NCI-H69 (cell line): ENCODE measurements at places on chromosomes 4 and X.
A peak's percentile ranks its signal among the peaks of the same experiment; 100 is the strongest.

DNA sequence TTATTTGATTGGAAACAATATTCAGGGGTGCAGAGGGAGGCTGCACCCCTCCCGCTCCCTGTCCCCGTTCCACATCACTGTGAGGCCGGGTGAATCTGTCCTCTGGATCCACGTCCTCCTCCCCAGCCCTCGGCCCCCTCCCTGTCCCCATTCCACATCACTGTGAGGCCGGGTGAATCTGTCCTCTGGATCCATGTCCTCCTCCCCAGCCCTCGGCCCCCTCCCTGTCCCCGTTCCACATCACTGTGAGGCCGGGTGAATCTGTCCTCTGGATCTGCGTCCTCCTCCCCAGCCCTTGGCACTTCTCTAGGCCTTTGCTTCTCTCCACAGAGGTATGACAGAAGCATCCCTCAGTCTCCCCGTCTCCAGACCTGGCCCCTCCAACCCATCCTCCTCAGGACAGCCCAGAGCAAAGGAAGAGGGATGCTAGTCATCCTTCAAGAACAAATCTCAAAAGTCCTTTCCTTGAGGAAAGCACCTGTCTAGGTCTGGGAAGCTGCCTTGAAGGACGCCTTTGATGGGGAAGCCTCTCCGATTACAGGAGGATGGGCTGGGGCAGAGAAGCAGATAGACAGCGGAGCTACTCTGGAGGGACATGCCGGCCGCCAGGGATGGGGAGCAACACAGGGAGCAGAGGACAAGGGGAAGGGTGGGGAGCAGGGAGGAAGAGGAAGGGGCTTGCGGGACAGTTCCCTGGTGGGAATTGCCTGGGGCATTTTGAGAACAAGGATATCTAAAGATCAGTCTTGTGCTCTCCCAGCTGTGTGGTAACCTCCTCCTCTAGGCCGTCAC, 10.8 kb upstream of the AFAP1 start:
- DNase-seq: no peak

- DNase-seq: no peak
Measured at GRCh38 chrX:41802958-41803357, 79.0 kb downstream of the GPR82 start.

- DNase-seq: no peak
Measured at GRCh38 chr4:2290974-2291704, 29.2 kb upstream of the MXD4 start.

- DNase-seq: no peak
Measured at GRCh38 chr4:128163177-128164117, 102.3 kb downstream of the LARP1B start.

DNA sequence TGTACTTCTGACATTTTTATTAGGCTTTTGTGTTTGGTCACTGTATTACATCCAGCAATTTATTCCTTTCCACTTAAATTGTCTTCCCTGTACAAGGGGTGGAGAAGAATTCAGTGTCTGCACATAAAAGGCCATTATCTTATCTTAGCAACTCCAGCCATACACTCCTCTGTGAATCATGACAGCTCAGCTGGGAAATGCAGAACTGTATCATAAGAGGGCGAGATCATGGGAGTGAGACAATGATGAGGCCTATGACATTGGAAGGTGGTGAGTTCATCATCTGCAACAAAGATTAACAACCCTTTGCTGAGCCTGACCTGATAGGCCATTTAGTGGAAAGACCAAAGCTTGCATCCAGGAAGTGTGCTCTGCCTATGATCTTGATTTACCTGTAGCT, 33.3 kb downstream of the SLIT2 start:
- DNase-seq: peak; percentile 13

- DNase-seq: peak; percentile 9
Measured at GRCh38 chrX:46152756-46153155, 392.5 kb downstream of the ZNF674 start.

DNA sequence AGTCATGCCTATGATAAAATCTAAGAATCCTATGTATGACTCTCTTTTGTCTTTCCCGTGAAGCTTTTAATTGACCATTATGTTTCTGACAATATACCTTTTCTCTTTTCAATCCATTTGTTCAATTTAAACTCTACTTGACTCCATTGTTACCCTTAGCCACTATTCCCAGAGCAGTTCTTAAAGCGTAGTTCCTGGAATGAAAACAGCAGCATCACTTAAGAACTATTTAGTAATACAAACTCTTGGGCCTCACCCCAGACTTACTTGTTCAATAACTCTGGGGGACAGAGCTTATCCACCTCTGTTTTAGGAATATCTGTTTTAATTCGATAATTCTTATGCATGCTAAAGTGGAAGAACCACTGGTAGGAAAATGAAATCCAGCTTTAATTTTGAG, 358.4 kb downstream of the PRR32 start:
- no peak for DNase-seq

DNA sequence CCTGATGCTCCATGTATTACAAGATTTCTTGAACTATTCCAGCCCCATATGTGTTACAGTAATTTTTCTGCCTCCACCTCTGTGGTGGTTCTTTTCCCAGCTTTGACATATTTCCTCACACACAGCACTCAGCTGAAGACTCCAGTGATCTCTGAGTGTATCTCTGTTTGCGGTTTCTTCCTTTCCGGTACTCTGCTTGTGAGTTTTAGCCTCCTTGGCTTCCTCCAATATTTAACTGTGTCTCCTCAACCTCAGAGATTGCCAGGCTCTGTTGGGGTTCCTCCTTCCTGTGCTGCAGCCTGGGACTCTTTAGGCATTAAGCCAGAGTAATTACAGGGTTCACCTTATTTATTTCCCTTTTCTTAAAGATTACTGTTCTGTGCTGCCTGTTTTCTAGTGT, 73.2 kb downstream of the NFKB1 start:
- no peak for DNase-seq

GRCh38 chr4:40306976-40307375, 28.2 kb upstream of the CHRNA9 start:
- no peak for DNase-seq

GRCh38 chrX:22090181-22090580, 58.1 kb downstream of the PHEX start:
- no peak for DNase-seq
